ENCODE measurements at places on chromosomes 2 and 18. TPM values are rescaled to one million over a fixed set of nuclear protein-coding genes. Genes with fewer than 3 reads are reported as not detected.

G6PC2 gene
- not detected for polyA plus RNA-seq

TUBB8B gene
- not detected for polyA plus RNA-seq

IL1R1 gene
- polyA plus RNA-seq: 102 TPM

ZNF396 gene
- 0.78 TPM for polyA plus RNA-seq

NEU4 gene
- not detected for polyA plus RNA-seq

WNT6 gene
- not detected for polyA plus RNA-seq

EEF1B2 gene
- polyA plus RNA-seq: 1,211 TPM
